ENCODE measurements at places on chromosomes 13 and 19. TPM values are rescaled to one million over a fixed set of nuclear protein-coding genes. Genes with fewer than 3 reads are reported as not detected.

DNA sequence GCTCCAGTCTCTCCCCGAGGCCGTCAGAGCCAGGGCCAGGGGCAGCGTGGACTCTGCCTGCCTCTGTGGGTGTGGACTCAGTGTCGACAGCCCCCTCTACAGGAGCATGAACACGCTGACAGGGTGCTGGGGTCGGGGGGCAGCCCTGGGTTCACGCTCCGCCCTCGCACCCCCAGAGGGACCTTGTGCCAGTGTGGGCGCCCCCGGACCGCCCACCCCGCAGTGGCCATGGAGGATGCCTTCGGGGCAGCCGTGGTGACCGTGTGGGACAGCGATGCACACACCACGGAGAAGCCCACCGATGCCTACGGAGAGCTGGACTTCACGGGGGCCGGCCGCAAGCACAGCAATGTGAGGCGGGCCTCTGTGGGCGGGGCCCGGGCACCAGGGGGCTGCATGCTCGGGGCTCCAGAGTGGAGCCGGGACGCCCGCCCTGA lies 8.3 kb downstream of the TRPM4 start:
- peak; percentile 61 for DNase-seq

GRCh38 chr13:81230386-81230785 lies 889.5 kb upstream of the SPRY2 start:
- no peak for DNase-seq

DNA sequence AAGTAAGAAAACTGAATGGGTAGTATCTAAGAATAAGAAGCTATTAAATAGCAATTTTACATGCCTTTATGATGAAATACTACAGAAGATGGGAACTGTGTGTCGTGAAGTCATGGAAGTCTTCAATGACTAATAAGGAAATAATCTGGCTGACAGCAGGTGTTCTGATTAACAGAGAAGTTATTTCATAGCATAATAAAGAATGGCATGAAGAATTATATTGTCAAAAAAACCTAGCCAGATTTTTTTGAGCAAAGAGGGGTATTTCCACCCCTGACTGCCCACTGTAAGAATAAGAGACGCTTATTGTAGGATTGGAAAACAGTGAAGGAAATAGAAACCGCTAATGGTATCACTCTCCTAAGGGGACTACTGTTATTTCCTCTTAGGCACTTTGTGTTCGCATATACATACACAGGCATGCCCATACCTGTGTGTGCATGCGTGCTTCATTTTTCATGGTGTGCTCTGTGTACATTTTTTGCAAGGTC lies 318.8 kb downstream of the SHISA2 start:
- DNase-seq = no peak

PSG1 gene
- not detected for total RNA-seq

- no peak for DNase-seq
Measured at GRCh38 chr13:25890671-25891212, 161.1 kb downstream of the SHISA2 start.

ZNF235 gene
- total RNA-seq = 12.1 TPM

Measured in endodermal cell (in vitro differentiated cells).